Naive thymus-derived CD8-positive, alpha-beta T cell (primary cell): ENCODE measurements at places on chromosomes 12 and 14.

GRCh38 chr12:4449851-4450221, 4.2 kb upstream of the FGF6 start:
- DNase-seq, result no peak

DNA sequence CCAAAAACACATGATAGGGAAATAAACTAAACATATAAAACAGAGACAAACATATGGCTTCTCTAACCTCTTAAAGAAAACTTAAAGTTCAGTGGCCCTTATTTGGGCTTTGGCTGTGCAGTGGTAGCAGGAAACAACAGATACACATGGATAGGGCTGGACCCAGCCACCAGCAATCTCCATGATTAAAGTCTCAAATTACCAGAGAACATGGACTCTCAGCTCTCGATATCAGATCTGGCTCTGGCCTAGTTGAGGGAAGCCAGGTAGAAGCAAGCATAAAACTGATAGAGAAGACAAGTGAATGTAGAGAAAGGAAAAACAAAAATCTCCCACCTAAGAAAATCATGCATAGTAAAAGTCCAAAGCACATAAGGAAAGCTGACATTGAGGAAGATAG, 164.8 kb downstream of the ITPR2 start:
- DNase-seq, result no peak

GRCh38 chr14:65548878-65549277, 136.3 kb downstream of the FUT8 start:
- DNase-seq, result no peak

DNA sequence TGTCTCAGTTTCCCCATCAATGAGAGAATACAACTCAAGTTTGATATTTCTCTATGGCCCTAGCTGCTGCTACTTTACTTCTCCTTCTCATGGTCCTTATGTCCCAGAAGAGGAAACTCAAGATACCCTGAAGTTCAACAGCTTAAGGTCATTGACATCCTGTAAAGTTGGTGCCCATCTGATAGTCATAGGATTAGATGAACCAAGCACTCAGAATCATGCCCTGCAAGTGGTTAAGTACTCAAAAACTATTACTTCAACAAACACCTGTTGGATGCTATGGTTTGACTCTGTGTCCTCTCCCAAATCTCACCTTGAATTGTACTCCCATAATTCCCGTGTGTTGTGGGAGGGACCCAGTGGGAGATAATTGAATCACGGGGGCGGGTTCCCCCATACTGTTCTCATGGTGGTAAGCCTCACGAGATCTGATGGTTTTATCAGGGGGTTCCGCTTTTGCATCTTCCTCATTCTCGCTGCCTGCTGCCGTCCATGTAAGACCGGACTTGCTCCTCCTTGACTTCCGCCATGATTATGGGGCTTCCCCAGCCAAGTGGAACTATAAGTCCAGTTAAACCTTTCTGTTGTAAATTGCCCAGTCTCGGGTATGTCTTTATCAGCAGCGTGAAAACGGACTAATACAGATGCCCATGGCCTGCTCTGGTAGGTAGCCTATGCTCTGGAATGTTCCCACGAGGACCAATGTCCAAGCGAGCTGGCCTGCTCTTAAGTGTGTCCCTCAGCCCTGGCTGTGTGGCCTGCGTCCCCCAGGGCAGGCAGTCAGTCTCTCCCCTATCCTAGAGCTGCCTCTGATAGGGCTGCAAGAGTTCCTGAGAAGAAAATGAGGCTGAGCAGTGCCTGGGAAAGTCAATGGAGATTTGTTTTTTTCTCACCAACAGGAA, 18.1 kb downstream of the CAMKK2 start:
- DNase-seq, result no peak

- peak; percentile 51 for DNase-seq
Observed at GRCh38 chr14:23379366-23380196, 2.7 kb downstream of the CMTM5 start.

DNA sequence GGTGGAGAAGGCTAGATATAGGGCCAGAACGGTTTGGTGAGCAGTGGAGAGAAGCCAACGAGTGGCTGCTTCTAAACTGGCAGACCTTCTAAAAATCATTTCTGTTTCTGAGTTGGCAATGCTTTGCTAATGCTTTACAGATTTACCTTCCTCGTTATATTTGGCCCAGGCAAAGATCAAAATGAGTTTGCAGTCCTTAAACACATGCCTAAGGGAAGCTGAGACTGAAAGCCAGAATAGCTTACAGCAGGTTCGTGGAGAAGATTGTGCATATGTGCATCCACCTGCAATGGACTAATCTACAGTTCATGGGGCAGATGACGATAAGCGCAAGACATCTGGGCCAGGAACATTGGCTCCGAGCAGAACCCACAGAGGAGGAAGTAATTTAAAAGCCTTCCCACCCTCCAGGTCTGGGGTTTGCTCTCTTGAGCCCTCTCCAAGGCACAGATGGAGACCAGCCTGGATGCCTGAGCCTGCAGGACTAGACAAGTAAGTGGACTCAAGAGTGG, 99.4 kb downstream of the NINJ2 start:
- no peak for DNase-seq

- DNase-seq, result no peak
Observed at GRCh38 chr14:70013271-70013873, 134.2 kb downstream of the SMOC1 start.

GRCh38 chr14:89701211-89702043, 253.1 kb downstream of the EFCAB11 start:
- DNase-seq, result peak; percentile 72

DNA sequence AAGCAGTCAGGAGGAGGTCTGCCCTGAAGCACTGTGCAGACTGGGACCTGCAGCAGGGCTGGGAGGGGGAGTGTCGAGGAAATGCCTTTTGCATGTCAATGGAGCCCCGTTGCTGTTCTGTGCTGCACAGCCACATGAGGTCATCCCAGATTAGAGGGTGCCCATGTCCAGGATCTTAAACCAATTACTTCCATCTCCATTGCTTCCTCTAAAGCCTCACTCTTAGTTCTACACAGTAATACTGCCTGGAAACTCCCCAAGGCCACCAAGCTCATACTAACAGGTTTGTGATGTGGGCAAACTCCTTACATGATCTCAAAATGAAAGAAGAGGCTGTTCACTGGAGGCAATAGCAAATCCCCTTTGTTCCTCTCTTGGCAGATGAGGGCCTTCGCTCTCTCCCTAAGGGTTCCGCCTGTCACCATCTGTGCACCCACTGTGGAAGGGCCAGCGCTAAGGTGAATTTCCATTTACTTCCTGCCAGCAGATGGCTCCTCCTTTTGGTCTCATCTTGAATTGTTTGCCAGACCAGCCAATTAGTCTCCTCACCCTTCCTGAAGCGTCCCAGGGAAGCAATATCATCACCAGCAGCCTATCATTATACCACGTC, 35.4 kb upstream of the LTA4H start:
- no peak for DNase-seq

DNA sequence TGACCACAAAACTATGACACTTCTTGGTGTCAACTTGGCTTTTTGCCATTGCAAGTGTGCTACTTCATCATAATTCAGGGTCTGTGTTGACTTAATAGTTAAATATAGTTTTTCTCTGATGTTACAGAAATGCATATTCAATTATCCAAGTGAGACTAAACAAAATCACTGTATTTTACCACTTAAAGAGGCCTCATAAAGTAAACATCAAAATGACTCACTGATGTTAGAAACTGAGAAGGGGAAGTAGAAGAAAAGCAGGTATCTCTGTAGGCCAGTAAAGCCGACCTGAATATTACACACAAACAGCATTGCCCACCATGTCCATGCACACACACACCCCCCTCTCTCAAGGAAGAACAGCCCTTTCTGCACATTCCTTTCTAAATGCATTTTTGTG, 55.4 kb downstream of the RPAP3 start:
- no peak for DNase-seq

- no peak for DNase-seq
Observed at GRCh38 chr14:104346608-104347007, 208.2 kb downstream of the KIF26A start.

GRCh38 chr12:14959463-14959862, 1.9 kb downstream of the ARHGDIB start:
- DNase-seq, result no peak

GRCh38 chr14:66330916-66331315, 155.3 kb upstream of the CCDC196 start:
- no peak for DNase-seq

- no peak for DNase-seq
Observed at GRCh38 chr14:36900846-36901245, 239.2 kb downstream of the PAX9 start.

GRCh38 chr14:33964599-33965317, 13.9 kb upstream of the EGLN3 start:
- DNase-seq, result no peak

DNA sequence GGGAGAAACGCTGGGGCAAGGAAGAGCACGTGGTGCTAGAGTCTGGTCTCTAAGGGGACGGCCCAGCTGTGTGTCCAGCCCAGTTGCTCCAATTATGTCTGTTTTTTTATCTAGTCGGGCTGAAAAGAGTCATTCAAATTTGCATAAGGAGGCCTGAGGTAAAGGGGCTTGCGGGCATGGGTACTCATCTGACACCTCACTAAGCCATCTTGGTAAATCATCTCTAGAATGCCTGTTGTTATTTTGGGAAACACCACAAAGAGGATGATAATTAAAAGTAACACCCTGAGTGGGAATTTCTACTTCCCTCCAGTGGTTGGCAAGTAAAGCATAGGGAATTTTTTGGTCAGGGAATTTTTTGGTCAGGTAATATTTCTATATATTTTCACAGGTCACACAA, 196.1 kb upstream of the ALG10B start:
- DNase-seq, result no peak

DNA sequence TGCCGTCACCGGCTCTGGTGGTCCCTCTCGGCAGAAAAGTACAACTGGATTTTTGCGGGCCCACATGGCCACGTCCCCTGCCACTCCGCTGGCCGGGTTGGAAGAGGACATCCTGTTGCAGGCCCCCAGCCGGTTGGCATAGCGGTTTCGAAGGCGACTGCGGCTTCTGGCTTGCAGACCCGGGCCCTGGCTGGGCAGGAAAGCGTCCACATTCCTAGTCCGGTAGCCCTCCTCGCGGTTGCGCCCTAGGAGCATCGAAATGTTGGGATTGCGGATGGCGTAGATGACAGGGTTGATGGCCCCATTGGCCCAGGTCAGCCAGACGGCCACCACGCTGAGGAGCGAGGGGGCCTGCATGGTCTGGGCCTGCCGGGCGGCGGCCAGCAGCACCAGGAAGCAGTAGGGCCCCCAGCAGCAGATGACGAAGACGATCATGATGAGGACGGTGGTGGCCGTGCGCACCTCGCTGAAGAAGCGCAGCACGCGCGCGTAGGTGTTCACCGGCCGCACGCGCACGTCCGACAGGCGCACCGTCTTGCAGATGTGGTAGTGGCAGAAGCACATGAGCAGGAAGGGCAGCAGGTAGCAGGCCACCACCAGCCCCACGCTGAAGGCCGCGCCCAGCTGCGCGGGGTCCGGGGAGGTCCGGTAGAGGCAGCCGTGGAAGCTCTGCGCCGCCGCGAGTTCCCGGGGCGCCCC, 1.2 kb downstream of the GPR135 start:
- no peak for DNase-seq

DNA sequence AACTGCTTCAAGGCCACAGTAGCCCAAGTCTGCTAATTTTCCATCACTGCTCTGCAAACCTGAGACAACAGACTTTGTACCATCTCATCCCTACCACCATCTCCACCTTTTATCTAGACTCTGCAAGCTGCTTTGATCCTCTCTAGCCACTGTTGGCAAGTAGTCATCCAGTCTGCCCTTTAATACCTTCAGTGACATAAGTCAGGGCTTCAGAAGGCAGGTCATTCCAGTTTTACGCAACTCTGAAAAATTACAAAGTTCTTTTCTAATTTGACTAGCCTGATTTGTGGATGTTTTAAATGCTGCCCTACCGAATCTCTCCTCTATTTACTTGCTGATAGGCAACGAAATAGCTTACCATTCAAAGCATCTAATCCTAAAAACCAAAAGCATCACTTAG, 2.8 kb downstream of the FERMT2 start:
- DNase-seq, result no peak

- DNase-seq, result no peak
Observed at GRCh38 chr14:97705976-97706375, 908.8 kb downstream of the VRK1 start.

GRCh38 chr12:128790221-128790620, 33.5 kb downstream of the SLC15A4 start:
- DNase-seq, result no peak

- no peak for DNase-seq
Observed at GRCh38 chr12:14387219-14387871, 21.9 kb downstream of the ATF7IP start.

- no peak for DNase-seq
Observed at GRCh38 chr14:68547305-68548193, 245.3 kb downstream of the ZFP36L1 start.

DNA sequence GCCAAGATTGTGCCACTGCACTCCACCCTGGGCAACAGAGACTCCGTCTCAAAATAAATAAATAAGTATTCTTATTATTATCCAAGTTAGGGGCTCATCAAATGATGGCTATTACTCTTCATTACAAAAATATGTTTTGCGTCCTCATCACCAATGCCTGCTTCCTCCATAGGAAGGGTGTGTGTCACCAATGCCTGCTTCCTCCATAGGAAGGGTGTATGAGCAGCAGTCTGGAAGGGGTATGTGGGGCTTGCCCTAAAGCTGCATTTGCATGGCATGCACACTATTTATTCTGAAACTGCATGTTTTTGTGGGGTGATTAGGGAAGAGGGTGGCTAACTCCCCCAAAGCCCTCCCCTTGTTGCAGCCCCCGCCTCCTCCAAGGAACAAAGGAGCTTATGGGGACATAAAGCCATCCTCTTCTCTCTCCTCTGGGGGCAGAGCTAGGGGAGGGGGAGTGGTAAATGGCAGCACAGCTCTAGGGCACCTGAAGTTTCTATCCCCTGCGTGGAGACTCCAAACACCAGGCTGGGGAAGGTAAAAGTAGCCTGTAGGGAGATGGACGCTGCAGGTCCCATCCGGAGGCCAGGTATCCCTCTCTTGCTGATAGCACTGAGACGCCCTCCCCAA, 1.3 kb downstream of the CAMKK2 start:
- DNase-seq, result peak; percentile 1

DNA sequence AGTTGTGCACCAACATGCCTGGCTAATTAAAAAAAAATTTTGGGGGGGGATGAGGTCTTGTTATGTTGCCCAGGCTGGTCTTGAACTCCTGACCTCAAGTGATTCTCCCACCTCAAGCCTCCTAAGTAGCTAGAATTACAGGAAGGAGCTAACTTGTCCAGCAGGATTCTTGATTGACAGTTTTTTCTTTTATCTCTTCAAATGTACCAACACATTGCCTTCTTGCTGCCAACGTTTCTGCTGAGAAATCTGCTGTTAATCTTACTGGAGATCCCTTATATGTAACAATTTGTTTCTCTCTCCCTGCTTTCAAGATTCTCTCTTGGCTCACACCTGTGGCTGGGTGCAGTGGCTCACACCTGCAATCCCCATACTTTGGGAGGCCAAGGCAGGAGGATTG, 22.4 kb upstream of the MARK3 start:
- DNase-seq, result no peak

DNA sequence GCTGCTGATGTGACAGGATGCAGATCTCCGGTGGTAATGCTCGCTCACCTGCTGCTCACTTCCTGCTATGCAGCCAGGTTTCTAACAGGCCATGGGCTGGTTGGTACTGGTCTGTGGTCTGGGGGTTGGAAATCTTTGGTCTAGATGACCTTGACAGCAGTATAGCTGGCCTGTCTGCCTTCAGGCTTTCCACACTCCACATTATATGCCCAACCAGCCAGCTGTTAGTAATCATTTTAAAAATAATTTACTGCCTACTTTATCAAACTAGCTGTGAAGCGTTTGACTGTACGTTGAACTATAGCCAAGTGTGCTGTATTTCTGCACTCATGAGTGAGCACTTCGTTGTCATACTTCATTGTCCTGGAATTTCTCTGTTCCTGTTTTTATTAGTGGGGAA, 424.0 kb upstream of the GARIN6 start:
- DNase-seq, result no peak
